ENCODE measurements at places on chromosomes 2 and 18.
A peak's percentile ranks its signal among the peaks of the same experiment; 100 is the strongest.

DNA sequence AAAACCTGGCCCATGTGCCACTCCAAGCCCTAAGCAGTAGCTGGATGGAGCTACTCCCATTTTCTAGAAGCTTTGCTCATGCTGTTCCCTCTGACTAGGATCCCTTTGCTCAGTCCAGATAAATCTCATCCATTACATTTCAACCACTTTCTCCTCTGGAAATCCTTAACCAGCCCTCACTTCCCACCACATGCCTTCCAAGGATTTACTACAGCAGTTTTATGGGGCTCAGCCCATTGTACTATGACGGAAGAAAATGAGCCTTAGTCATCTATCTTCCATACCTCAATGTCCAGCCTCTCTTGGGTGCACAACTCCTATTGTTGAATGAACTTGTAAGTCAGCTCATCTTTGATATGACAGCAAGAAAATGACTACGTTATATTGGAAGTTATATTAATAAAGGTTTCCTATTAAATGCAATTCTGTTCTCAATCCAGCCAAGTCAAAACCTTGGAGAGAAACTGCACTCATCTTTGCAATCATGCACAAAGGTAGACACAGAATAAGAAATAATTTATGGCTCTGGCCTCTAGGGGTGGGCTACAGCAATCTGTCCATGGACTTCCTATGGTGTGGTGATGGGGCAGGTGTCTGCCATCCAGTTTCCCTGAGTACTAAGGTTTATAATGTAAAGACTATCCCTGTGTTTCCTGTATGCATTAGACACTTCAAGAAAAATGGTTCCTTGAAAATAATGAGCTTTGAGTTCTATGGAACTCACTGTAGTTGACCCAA is 3.4 kb downstream of the B4GALT6 start:
- DNase-seq = no peak

DNA sequence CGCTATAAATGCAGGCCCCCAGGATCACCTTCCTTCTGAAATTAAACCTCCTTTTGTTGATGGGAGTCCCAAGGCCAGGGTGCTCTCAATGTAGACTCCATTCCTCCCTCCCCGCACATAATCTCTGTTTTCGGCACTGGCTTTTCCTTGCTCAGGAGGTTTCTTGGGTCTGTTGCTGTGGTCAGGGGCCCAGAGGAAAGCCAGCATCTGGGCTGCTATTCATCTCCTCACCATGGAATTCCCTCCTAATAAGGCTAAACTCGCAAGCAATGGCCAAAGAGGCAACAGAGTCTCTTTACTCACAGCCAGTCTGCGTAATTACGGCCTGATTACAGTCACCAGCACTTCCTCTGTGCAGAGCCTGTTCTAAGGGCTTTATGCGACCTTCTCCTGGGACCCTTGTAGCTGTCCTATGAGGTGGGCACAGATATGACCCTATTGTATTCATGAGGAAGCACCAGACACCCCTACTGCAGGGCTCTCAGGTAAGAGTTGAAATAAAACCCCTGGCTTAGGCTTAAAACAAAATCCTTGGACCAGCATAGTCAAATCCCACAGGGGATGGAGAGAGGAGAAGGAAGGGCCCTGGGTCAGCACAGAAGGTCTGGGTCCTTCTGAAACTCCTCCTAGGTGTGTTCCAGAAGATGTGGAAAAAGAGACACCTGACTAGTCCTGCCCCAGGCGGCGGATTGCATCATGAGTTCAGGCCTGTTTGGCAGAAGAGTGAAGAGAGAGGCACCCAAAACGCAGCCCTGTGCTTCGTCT is 105.0 kb upstream of the SH3BP4 start:
- no peak for DNase-seq

GRCh38 chr18:47995654-47996053 is 65.2 kb upstream of the SMAD2 start:
- DNase-seq = no peak

DNA sequence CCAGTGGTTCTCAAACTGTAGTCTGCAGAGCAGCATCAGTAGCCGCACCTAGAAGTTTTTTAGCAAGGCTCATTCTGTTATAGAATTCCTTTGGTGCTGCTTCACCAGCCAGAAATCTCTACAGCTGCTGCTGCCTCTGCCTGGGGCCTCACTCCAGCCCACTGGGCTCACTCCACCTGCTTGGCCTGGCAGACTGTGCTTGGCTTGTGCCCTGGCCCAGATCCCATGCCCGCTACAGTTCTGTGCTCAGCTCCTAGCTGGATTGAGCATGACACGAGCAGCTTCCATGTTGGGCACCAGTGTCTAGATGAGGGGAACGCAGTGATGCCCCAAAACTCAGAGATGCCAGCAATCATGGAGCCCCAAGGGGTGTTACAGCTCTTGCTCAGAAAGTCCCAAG is 22.6 kb downstream of the MAPK4 start:
- DNase-seq = peak; percentile 48

GRCh38 chr2:120761164-120761861 is 25.6 kb downstream of the GLI2 start:
- peak; percentile 37 for DNase-seq

DNA sequence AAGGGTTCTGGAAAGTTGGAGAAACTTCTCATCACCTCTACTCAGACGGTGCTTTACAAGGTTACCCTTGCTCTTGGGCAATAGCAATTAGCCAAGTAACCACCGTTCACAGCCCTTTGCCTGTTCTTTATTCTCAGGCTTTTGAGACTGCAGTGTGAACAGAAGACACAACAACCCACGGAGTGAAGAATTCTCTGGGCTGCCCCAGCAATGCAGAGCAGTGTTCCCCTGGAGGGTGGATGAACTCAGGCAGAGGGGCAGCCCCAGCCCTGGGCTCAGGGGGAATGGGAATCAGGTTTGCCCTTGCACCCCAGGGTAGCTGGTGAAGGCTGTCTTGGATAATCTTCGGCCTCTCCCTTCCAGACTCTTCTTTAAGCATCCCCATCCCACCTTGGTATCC is 69.1 kb downstream of the MCFD2 start:
- DNase-seq = no peak

- no peak for DNase-seq
These were observed 12.2 kb downstream of the FHOD3 start for GRCh38 chr18:36309436-36310391.

- no peak for DNase-seq
These were observed 879 bp upstream of the GALNT5 start for GRCh38 chr2:157256626-157257025.

- DNase-seq = no peak
These were observed 217.0 kb upstream of the TMEFF2 start for GRCh38 chr2:192411755-192412154.

- DNase-seq = no peak
These were observed 49.1 kb downstream of the ZEB2 start for GRCh38 chr2:144470816-144471215.

- DNase-seq = no peak
These were observed 24.8 kb upstream of the PTMA start for GRCh38 chr2:231683292-231684235.

DNA sequence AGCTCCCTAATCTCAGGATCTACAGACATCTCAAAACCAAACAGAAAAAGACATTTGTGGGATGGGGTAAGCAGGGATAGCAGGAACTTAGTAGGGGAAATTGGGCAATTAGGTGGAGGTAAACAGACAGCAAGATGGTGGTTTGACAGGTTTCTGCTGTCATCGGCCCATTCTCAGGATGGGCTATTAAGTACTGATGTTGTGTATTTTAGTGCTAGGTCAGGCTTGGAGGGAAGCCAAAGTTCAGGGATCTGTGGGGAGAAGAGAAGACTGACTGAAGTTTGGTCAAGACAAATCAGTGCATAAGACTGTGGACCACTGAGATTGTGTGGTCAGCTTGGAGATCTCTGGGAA is 96.8 kb upstream of the THUMPD2 start:
- no peak for DNase-seq

DNA sequence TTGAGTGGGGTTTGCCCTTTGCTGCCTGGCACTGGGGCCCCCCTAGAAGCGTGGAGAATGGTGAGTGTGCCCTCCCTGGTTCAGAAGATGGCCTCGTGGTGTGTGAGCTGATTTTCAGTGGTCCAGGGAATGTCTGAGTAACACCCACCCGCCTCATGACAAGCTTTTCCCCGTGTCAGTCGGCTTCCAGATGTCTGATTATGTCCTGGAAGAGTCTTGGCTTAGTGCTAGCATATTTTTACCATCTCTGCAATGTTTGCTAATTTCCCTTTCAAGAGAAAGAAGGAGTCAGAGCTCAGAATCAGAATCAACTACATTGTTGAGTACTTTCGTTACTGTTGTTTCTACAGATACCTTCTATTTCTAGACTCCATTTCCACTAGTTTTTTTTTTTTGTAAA is 214.7 kb downstream of the SEPTIN10 start:
- DNase-seq = no peak

DNA sequence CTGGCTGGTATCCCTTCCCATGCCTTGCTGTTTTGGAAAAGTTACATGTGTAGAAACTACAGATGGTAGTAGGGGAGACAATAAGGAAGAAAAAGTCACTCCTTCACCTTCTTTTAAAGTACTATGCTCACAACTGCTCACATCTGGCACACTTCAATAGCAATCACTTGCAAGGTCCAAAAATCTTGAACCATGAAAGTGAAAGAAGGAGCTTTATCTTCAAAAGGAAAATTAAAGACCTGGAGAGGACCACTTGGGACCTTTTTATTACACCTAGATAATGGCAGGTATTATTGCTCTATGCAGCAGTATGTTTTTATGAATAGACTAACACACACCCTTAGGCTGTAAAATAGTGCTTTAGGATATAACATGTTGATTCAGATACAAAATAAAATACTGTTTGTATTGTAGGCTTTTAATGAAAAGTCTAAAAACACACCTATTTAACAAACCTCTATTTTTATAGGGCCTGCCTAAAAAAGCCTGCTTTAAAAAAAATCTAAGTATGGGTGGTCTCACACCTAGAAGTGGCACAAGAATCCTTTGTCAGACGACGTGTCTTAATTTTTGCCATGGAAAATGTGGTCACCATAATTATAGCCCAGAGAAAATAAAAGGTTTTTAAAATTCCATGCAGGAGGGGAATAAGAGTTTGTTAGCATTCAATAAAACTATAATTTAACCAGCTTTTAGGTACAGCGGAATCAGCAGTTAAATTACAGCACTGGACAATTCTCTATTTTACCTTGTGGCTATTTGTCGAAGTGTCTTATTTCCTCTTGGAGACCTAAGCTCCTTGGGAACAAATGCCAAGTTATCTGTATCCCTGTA is 124.0 kb downstream of the BCL2 start:
- DNase-seq = no peak

DNA sequence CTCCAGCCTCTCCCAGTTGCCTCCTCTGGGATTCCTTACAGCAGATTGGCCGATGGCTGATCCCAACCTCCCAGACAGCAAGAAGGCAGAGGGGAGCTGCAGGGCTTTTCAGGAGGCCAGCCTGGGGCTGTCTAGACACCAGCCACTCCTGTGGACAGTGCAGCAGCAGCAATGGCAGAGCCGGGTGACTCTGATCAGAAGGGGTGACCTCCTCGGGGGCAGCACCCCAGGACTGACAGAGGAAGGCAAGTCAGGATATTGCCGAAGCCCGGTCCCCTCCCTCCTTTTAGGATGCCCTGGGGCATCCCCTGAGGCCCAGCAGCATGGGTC is 84.5 kb downstream of the INHBB start:
- no peak for DNase-seq

GRCh38 chr2:205692104-205692503 is 9.8 kb downstream of the NRP2 start:
- DNase-seq = no peak

DNA sequence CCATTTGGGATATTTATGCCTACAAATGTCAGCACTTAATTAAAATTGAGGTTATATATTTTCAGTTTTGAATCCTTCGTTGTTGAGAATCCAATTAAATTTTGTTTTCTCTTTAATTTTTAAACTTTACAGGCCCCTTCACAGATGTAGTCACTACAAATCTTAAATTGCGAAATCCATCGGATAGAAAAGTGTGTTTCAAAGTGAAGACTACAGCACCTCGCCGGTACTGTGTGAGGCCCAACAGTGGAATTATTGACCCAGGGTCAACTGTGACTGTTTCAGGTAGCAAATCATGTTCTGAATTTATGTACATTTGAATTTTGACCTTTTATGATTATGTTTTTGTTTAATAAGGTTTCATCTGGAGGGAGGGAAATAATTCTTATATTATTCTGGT is 17.9 kb downstream of the VAPA start:
- no peak for DNase-seq

- DNase-seq = peak; percentile 87
These were observed 251.8 kb upstream of the SMIM21 start for GRCh38 chr18:75679331-75679730.

GRCh38 chr2:73205611-73206010 is 3.2 kb downstream of the NOTO start:
- no peak for DNase-seq

DNA sequence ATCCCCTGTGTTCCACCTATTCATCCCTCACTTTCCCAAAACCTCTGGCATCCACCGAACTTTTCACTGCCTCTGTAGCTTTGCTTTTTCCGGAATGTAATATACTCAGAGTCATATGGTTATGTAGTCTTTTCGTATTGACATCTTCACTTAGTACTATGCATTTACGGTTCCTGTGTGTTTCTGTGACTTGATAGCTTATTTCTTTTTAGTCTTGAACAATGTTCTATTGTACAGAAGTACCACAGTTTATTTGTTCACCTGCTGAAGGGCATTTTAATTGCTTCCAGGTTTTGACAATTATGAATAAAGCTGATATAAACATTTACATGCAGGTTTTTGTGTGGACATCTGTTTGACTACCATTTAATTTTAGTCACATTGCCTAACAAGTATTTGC is 154.7 kb upstream of the DOK6 start:
- no peak for DNase-seq

DNA sequence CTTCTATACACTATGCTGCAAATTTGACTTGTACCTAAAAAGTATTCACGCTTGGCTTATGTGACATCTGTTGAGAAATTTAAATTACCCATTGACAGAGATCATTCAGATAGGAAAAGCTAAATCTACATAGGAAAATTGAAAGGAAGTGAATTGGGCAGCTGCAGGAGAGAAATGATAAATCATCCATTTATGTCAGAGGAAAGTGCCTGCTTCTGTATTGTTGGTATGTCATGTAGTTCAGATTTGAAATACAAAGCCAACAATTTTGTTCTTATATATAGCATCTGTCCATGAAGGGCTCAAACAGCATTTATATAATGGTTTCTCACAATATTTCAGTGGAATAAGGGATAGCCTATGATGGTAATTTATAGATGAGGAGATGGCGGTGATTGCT is 17.6 kb downstream of the LINC00305 start:
- DNase-seq = no peak

GRCh38 chr2:94993176-94994062 is 32.1 kb upstream of the MAL start:
- DNase-seq = no peak

DNA sequence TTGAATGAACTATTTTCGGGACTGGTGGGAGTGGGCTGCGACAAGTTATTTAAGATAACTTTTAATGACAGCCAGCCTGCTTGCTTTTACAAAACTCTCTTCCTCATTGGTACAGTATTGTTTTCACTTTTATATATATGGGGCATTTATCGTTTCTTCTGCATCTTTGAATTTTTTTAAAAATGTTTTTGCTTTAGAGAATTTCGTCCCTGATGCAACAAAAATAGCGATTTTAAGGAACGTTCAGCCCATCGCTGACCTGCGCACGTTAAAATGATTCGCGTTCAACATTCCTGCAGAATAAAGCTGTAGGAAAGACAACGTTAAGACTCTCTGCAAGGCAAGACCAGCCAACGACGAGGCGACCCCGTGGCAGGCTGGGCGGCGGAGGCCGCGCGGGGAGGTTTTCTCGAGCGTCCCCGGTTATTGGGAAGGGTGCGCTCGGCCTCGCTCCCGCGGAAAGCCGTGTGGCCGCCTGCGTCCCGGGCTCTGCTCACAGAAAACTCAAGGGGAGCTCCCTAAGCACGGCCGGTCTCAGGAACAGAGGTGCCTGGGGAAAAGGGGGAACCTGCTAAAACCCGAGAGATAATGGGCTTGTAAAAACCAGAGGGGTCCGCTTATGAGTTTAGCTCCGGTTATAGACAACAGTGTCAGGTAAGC is 3.0 kb downstream of the PAX8 start:
- DNase-seq = no peak
